ENCODE measurements at places on chromosomes 5 and 9.

GRCh38 chr9:32319312-32319929 lies 65.0 kb upstream of the ACO1 start:
- no peaks in the 10 kb centered on the region for H3K4me1 ChIP-seq
- H3K27me3 ChIP-seq, result no peaks in the 10 kb centered on the region
- DNase-seq, result no peak
- no peak overlapping the region for H3K27ac ChIP-seq
- no peaks in the 10 kb centered on the region for H3K36me3 ChIP-seq

DNA sequence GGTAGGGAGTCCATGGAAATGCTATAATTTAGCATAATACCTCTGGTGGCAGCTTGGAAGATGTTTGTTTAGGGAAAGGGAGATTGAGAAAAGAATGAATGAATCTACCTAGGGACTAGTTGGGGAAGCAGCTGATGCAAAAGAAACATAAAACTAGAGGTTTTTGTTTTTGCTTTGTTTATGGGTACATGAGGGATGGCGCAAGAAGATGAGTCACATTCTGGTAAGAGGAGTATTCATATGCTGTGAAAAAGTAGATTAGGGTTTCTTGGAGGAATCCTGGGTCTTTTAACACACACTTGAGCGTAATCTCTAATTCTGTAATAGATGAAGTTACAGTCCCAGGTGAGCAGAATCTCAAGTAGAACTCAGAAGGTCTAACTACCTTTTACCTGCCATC lies 17.1 kb downstream of the C9orf43 start:
- H3K36me3 ChIP-seq, result no peaks in the 10 kb centered on the region
- DNase-seq, result no peak
- H3K4me3 ChIP-seq, result no peak overlapping the region
- H3K27ac ChIP-seq, result no peak overlapping the region

DNA sequence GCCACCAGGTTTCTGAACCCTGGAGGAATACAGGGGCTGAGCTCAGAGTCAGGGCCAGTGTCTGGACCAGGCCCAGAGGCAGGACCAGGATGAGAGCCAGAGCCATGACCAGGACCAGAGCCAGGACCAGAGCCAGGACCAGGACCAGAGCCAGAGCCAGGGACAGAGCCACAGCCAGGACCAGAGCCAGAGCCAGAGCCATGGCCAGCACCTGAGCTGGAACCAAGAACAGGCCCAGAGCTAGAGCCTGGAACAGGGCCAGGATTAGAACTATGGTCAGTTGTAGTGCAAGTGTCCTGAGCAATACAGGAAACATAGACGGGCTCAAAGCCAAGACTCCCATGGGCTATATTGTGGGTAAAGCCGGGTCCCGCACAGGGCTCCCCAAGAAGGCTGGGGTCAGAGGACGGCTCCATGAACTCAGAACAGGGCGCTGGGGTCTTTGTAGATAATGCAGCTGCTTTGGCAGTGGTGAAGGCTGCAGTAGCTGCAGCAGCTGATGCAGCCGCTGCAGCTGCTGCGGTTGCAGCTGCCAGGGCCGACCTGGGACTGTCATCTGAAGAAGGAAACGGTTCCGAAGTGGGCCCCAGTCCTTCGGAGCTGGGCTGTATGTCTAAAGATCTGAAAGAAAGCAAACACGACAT lies 559 bp downstream of the SPAG8 start:
- H3K27ac ChIP-seq, result peak overlapping the region; percentile 100
- H3K4me1 ChIP-seq, result peaks cover 5% of the 10 kb centered on the region
- no peak for DNase-seq
- H3K27me3 ChIP-seq, result no peaks in the 10 kb centered on the region
- H3K4me3 ChIP-seq, result peak overlapping the region; percentile 61
- H3K36me3 ChIP-seq, result peaks cover 36% of the 10 kb centered on the region

DNA sequence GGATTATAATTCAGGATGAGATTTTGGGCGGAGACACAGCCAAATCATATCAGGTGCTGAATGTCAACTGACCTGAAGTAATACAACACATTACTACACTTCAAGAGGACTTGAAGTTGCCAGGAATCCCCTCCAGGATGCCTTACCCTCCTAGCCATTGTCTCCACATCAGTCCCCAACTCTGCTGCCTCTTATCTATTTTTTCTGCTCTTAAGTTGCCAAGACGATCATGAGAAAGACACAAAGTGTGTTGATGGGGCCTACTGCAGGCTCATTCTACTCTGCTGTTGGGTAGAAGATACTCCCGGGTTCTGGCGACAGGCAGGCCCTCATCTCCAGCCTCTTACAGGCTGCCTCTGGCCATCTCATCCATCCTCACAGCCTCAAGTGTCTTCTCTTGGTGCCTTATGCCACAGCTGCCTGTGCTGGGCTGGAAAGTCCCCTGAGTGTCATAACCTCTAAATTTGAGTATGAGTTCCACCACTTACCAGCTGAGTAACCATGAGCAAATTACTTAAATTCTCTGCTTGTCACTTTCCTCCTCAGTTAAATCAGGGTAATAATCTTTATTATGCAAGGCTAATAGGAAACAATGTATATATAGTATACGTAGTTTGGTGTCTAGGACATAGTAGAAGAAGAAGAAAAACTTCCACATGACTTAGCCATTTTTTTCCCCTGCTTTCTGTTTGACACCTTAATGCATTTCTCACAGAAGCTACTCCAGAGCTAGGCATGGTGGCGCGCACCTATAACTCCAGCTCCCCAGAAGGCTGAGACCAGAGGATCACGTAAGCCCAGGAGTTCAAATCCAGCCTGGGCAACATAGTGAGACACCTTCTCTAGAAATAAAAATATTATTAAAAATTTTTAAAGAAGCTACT lies 73.0 kb upstream of the SNX2 start:
- H3K36me3 ChIP-seq, result no peaks in the 10 kb centered on the region
- H3K27ac ChIP-seq, result no peak overlapping the region
- H3K4me1 ChIP-seq, result no peaks in the 10 kb centered on the region
- no peaks in the 10 kb centered on the region for H3K27me3 ChIP-seq
- DNase-seq, result no peak

DNA sequence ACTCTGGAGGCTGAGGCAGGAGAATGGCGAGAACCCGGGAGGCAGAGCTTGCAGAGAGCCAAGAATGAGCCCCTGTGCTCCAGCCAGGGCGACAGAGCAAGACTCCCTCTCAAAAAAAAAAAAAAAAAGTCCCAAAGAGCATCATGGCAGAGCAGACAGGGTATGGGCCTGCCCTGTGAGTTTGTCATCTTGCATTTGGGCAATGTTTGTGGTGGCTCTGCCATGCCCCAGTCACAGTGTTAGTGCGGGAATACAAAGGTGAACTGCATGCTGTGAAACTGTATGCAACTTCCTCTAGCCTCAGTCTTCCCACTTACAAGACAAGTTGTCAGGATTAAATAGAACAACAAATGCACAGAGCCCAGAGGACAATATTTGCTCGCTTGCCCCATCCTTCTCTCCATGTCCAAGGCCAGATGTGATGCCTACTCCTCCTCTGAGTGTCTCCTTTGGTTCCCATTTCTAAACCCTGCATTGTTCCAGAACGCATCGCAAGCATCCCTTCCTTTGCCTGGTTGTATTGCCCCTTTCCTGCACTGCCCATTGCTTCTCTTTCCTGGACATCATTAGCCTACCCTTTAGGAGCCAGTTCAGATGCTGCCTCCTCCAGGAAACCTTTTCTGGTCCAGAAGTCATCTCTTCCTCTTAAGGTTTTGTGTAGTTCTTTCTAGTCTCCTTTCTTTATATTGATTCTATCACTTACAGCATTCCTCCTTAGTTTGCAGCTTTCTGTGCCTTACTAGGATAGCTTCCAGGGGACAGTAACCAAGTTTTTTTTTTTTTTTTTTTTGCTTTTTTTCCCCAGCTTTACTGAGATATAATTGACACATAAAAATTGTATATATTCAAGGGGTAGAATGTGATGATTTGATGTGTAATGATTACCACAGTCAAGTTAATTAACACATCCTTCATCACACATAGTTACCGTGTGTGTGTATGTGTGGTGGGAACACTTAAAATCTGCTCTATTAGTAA lies 69.0 kb upstream of the TNFAIP8 start:
- no peaks in the 10 kb centered on the region for H3K4me1 ChIP-seq
- H3K36me3 ChIP-seq, result no peaks in the 10 kb centered on the region
- no peak for DNase-seq
- H3K27me3 ChIP-seq, result no peaks in the 10 kb centered on the region
- no peak overlapping the region for H3K4me3 ChIP-seq

GRCh38 chr9:121852651-121853616 lies 201.5 kb downstream of the DAB2IP start:
- H3K27me3 ChIP-seq, result no peaks in the 10 kb centered on the region
- peaks cover 18% of the 10 kb centered on the region for H3K4me1 ChIP-seq

GRCh38 chr5:121572061-121572460 lies 279.6 kb upstream of the FTMT start:
- no peaks in the 10 kb centered on the region for H3K36me3 ChIP-seq
- no peaks in the 10 kb centered on the region for H3K27me3 ChIP-seq
- no peak overlapping the region for H3K4me3 ChIP-seq
- DNase-seq, result no peak

GRCh38 chr5:119032656-119033055 lies 38.2 kb upstream of the DMXL1 start:
- no peaks in the 10 kb centered on the region for H3K36me3 ChIP-seq
- no peaks in the 10 kb centered on the region for H3K27me3 ChIP-seq
- peaks cover 15% of the 10 kb centered on the region for H3K4me1 ChIP-seq
- DNase-seq, result no peak
- H3K27ac ChIP-seq, result no peak overlapping the region

DNA sequence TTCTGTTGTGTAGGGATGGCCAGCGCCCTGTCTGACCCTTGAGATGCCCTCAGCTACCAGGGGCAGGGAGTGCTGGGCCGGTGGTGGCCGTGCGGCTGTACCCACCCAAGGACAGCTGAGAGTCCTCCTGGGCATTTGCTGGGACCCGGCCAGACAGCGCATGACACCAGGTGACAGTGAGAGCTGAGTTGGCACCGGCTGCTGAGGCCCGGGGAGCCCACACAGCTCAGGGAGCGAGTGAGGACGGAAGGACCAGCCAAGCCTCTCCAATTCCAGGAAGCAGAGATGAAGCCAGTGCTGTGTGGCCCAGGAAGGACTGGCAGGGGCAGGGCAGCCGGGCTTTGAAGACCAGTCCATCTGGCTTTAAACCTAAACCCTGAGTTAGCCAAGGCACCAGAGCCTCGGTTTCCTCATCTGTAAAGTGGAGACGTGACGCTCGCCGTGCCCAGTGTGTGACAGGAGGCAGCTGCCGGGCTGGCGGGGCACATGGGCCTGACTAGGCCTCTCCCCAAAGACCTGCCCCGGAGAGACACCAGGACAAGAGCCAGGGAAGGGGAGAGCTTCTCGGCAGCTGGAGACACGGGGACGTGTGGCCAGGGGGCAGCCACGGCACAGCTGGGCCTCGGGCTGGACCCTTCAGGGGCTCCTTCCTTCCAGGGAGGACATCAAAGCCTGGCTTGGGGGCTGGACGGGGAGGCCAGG lies 3.0 kb upstream of the AGPAT2 start:
- H3K27ac ChIP-seq, result peak overlapping the region; percentile 94
- peaks cover 54% of the 10 kb centered on the region for H3K4me1 ChIP-seq
- no peak overlapping the region for H3K4me3 ChIP-seq
- peak; percentile 83 for DNase-seq
- H3K27me3 ChIP-seq, result no peaks in the 10 kb centered on the region

- no peaks in the 10 kb centered on the region for H3K36me3 ChIP-seq
- no peak for DNase-seq
- H3K27me3 ChIP-seq, result no peaks in the 10 kb centered on the region
Measured at GRCh38 chr9:38727497-38728001, 7.6 kb upstream of the FAM240B start.

DNA sequence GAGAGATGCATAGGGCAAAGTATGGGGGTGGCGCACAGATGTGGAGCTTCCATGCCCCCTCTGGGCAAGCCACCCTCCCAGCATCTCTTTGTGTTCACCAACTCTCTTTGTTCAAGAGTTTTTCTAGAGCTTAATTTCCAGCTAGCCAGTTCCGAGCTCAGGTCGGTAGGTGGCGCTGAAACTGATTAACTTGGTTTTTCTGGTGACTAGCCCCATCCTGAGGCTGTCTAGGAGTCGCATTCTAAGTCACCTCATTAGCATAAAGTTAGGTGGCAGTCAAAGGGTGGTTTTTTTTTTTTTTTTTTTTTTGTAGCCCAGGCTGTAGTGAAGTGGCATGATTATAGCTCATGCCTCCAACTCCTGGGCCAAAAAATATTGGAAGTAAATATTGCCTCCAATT lies 476.4 kb downstream of the KDM4C start:
- H3K27me3 ChIP-seq, result peaks cover 6% of the 10 kb centered on the region
- no peaks in the 10 kb centered on the region for H3K36me3 ChIP-seq
- DNase-seq, result no peak
- H3K4me1 ChIP-seq, result no peaks in the 10 kb centered on the region

DNA sequence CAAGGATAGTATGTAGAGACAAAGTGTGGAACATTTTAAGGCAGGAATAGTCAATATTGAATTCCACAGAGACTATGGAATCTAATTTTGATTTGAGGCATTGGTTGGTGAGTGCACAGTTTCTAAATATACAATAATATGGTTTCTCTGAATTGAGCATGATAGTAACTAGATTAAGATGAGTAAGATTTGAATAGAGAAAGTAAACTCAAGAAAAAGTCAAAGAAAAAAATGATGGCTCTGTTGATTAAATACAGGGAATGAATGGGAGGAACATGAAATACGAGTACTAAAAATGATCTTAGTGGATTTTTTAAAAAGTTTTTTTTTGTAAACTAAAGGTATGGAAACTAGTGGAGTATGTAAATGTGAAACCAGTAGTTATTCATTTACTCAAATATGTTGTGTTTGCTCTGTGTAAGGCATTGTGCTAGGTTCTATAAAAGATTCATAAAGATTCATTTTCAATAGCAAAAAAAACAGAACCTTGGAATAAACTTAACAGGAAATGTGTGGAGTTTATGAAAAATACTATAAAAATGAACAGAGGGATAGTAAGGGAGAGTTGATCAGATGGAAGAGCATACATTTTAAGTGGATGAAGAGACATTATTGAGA lies 101.2 kb downstream of the ZCCHC7 start:
- no peak overlapping the region for H3K4me3 ChIP-seq
- no peak for DNase-seq
- H3K27me3 ChIP-seq, result no peaks in the 10 kb centered on the region
- no peak overlapping the region for H3K27ac ChIP-seq
- H3K4me1 ChIP-seq, result no peaks in the 10 kb centered on the region
- no peaks in the 10 kb centered on the region for H3K36me3 ChIP-seq

DNA sequence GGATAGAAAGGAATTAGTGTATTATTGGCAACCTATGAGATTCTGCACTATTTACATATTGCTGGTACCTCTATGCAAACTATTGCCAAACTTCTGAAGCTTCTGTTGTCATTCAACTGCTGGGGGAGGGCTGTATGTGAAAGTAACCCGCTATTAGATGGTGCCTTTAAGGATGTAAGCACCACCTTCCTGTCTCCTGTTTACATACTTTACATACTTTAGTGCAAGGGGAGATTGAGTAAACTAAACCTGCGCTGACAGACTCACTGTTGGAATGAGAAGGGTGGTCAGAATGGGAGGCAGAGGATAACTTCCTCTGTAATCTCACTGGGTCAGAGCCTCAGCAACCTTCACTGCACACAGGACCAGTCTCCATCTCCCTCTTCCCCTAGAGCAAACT lies 123.8 kb downstream of the NR3C1 start:
- no peaks in the 10 kb centered on the region for H3K27me3 ChIP-seq
- H3K36me3 ChIP-seq, result no peaks in the 10 kb centered on the region
- H3K4me3 ChIP-seq, result no peak overlapping the region
- no peak for DNase-seq
